ENCODE measurements at places on chromosomes 4 and X. TPM values are rescaled to one million over a fixed set of nuclear protein-coding genes. Genes with fewer than 3 reads are reported as not detected.

The MAGED4B gene
- 44.9 TPM for polyA plus RNA-seq

GRCh38 chr4:5913454-5913853 is 20.6 kb upstream of the CRMP1 start:
- DNase-seq, result no peak

DNA sequence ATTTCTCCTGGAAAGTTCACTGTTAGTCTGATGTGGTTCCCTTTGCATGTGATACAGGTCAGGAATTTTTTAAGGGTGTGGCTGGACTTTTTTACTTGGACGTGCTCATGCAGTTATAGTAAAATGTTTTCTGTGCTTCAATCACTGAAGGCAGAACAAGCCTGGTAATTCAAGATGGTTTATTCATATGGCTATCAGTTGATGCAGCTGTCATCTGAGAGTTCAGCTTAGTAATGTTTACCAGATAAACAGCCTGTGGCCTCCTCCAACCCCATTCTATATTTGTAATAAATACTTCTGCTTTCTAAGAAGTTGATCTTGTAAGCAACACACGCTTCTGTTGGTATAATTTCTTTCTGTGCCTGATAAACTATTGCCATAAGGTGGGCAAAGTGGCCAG is 2105.9 kb downstream of the ARAP2 start:
- DNase-seq, result no peak

DNA sequence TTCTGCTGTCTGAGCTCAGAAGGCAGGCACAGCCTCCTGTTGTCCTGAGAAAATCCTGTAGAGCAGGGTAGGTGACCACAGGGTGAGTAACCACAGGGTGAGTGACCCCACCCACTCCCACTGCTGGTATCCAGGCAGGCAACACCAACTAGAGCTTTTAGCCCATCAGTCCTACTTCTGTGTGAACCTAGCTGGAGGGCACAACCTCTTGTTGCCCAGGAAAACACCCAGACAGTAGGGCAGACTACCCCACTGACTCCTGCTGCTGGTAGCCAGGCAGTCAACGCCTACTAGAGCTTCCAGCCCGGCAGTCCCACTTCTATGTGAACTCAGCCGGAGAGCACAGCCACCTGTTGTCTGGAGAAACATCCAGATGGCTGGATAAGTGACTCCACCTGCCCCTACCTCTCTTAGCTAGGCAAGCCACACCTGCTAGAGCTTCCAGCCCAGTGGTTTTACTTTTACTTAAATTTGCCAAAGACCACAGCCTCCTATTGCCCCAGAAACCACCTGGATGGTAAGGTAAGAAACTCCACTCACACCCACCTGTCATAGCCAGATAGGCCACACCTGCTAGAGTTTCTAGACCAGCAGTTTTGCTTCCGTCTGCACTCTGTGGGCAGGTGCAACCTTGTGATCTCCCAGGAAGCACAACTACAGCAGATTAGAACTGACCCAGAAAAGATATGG is 371.6 kb downstream of the INPP4B start:
- DNase-seq, result no peak

DNA sequence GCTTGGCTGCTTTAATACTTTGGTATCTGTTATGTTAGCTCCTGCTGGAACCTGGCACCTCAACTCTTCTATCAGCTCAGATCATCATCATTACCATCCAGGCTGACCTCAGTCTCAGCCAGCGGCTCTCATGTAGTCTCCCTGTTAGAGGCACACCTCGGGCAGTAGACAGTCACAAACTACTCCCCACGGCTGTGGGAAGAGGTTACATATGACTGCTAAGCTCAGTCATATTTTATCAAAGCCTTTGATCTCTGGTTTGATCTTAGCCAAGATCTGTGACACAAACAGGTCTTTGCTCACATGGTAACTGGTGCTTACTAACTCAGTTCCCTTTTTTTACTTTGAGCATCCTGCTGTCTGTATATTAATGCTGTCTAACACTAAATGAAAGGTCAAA is 384.9 kb downstream of the CENPC start:
- DNase-seq, result no peak

Data from BJ (cell line).